ENCODE measurements at places on chromosomes 16 and 17. TPM values are rescaled to one million over a fixed set of nuclear protein-coding genes. Genes with fewer than 3 reads are reported as not detected.

The DRC3 gene
- total RNA-seq = 0.39 TPM

The TPSG1 gene
- not detected for total RNA-seq

The UNC45B gene
- not detected for total RNA-seq

The P2RX1 gene
- total RNA-seq = not detected

The NPIPB13 gene
- total RNA-seq = not detected

The DNASE1L2 gene
- 1.2 TPM for total RNA-seq

The OTOP3 gene
- total RNA-seq = not detected

The PPP4C gene
- 182 TPM for total RNA-seq

The NECAB2 gene
- not detected for total RNA-seq

The PPP1R27 gene
- not detected for total RNA-seq

The CDRT15 gene
- total RNA-seq = not detected

The ITGAL gene
- total RNA-seq = not detected

The MLYCD gene
- total RNA-seq = 3.3 TPM

The SHCBP1 gene
- 16.2 TPM for total RNA-seq

The CBX8 gene
- total RNA-seq = 2.0 TPM

The EPX gene
- total RNA-seq = not detected

The PHOSPHO1 gene
- under 0.01 TPM for total RNA-seq

The CRISPLD2 gene
- 6.5 TPM for total RNA-seq

The KRT9 gene
- not detected for total RNA-seq

The FBXW10B gene
- 2.2 TPM for total RNA-seq

The KCNH6 gene
- total RNA-seq = not detected

The CD7 gene
- not detected for total RNA-seq

The CDH1 gene
- not detected for total RNA-seq

The SNTB2 gene
- 47.3 TPM for total RNA-seq

The CES3 gene
- under 0.01 TPM for total RNA-seq

The HSBP1 gene
- total RNA-seq = 38.2 TPM

The SLC5A11 gene
- total RNA-seq = not detected

The SLC35G6 gene
- not detected for total RNA-seq

The AOC2 gene
- 0.73 TPM for total RNA-seq

The CLEC16A gene
- 18.0 TPM for total RNA-seq

The CTRB2 gene
- total RNA-seq = not detected

The BEAN1 gene
- 0.73 TPM for total RNA-seq

The ESRP2 gene
- total RNA-seq = under 0.01 TPM

The CDH8 gene
- not detected for total RNA-seq

The PPM1E gene
- total RNA-seq = not detected

The TPSAB1 gene
- not detected for total RNA-seq

The PITPNM3 gene
- total RNA-seq = 0.37 TPM

The MYH8 gene
- not detected for total RNA-seq

The B9D1 gene
- 23.9 TPM for total RNA-seq

The CEP295NL gene
- 2.9 TPM for total RNA-seq

The TBC1D16 gene
- total RNA-seq = 104 TPM

The DNASE1 gene
- 9.6 TPM for total RNA-seq

The TBC1D3 gene
- total RNA-seq = not detected

The KRTAP9-4 gene
- not detected for total RNA-seq
